CD8-positive, alpha-beta memory T cell (primary cell): ENCODE measurements at places on chromosomes 7 and 10.

- H3K36me3 ChIP-seq: no peaks in the 10 kb centered on the region
- H3K4me3 ChIP-seq: no peak overlapping the region
- DNase-seq: no peak
Measured at GRCh38 chr10:87761892-87762291, 56.1 kb downstream of the ATAD1 start.

DNA sequence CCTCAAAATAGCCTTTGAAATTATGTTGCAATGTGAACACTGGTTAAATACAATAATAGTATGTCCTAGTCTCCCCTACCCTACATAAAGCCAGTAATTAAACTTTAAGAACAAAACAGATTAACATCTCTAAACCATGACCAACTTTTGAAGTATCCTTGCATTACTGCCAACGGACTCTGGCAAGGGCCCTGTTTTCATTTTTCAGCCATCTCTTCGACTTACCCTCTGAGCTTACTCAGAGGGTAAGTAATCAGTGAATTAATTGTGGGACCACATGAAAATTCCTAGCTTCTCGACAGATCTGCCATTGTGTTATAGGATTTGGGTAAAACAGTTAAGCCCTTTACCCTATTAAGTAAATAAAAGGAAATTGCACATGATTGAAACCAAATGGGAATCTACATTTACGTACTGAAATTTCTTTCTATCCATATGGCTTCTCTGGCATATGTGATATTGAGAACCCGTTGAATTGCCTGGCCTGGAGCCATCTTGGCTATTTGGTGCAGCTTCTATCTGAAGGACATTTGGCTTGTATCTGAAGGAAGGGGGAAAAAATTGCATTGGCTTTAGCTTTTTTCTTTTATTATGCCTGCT lies 39.6 kb downstream of the DYNC1I1 start:
- no peak overlapping the region for H3K27ac ChIP-seq
- H3K36me3 ChIP-seq: no peaks in the 10 kb centered on the region
- no peaks in the 10 kb centered on the region for H3K4me1 ChIP-seq

DNA sequence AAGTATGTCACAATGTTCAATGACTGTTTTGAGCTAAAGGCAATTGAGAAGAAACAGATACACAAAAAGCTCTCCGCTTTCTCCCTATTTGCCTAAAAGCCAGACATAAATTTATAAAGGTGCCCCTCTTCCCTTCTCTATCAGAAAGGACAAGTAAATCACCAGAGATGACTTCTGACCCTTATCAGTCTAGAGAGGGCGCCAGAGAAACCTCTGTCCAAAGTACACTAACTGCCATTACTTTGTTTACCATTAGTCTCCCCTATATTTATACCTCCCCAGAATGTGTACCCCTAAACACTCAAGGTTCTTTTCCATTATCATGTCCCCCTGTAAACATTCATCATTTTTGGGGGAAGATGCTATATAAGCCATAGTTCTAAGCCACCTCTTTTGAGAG lies 49.3 kb downstream of the TPK1 start:
- no peaks in the 10 kb centered on the region for H3K4me1 ChIP-seq
- H3K4me3 ChIP-seq: no peak overlapping the region
- H3K27ac ChIP-seq: no peak overlapping the region

GRCh38 chr7:44106311-44107065 lies 2.3 kb downstream of the AEBP1 start:
- H3K36me3 ChIP-seq: no peaks in the 10 kb centered on the region
- peaks cover 11% of the 10 kb centered on the region for H3K4me1 ChIP-seq
- DNase-seq: no peak
- H3K27me3 ChIP-seq: peaks cover 3% of the 10 kb centered on the region

DNA sequence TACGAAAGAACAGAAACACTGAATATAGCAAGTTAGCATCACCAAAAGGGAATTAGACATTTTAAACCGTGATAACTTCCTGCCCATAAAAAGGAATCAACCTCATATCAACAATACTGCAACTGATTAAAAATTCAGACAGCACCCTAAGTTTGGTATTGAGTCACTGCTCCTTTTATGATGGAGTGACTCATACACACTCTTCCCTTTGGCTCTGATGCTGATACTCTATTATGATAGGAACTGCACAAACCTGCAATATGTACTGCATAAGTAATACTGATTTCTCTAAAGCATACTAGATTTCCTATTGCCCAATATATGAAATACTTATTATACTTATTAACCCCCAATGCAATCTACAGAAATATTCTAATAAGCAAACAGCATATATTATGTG lies 118.7 kb downstream of the PARD3 start:
- no peaks in the 10 kb centered on the region for H3K4me1 ChIP-seq
- no peak for DNase-seq
- no peak overlapping the region for H3K4me3 ChIP-seq
- no peaks in the 10 kb centered on the region for H3K36me3 ChIP-seq

- no peak overlapping the region for H3K27ac ChIP-seq
- DNase-seq: no peak
- H3K27me3 ChIP-seq: no peaks in the 10 kb centered on the region
- no peaks in the 10 kb centered on the region for H3K36me3 ChIP-seq
- H3K4me1 ChIP-seq: peaks cover 15% of the 10 kb centered on the region
- no peak overlapping the region for H3K4me3 ChIP-seq
Measured at GRCh38 chr10:458421-458851, 231.0 kb downstream of the DIP2C start.

GRCh38 chr7:24786941-24787340 lies 29.7 kb upstream of the GSDME start:
- no peak overlapping the region for H3K27ac ChIP-seq
- no peaks in the 10 kb centered on the region for H3K27me3 ChIP-seq
- H3K4me3 ChIP-seq: no peak overlapping the region
- no peaks in the 10 kb centered on the region for H3K4me1 ChIP-seq
- H3K36me3 ChIP-seq: no peaks in the 10 kb centered on the region
- DNase-seq: no peak

DNA sequence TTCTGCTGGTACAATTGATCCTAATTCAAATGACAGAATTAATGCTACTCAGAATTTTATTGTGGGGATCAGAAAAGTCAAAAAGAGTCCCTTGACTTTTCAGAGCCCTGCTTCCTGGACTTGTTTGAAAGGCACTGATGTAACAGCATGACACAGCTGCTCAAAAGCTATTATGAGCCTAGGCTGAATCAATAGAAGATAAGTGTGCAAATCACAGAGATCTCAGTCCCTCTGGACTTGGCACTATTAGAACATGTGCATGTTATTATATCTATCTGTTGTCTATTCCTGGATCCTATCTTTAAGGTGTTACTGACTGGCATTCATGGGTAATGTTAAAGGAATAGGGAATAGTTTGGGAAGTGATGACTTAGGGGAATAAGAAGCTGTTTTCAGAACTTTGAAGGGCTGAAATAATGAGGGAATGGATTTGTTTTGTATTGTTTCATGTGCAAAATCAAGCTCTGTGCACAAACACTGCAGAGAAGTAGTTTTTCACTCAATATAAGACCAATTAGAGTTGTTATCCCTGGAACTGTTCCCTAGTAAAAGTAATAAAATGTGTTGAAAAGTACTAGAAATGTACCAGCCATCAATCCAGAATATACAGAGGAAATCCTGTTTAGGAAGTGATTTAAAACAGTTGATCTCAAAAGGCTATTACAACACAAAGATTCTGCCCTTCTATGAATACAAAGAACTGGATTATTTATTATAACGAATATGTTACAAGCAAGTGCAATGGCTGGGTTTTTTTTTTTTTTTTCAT lies 814.9 kb upstream of the C7orf33 start:
- H3K36me3 ChIP-seq: no peaks in the 10 kb centered on the region
- H3K27ac ChIP-seq: no peak overlapping the region
- H3K4me3 ChIP-seq: no peak overlapping the region
- no peak for DNase-seq
- H3K27me3 ChIP-seq: no peaks in the 10 kb centered on the region

DNA sequence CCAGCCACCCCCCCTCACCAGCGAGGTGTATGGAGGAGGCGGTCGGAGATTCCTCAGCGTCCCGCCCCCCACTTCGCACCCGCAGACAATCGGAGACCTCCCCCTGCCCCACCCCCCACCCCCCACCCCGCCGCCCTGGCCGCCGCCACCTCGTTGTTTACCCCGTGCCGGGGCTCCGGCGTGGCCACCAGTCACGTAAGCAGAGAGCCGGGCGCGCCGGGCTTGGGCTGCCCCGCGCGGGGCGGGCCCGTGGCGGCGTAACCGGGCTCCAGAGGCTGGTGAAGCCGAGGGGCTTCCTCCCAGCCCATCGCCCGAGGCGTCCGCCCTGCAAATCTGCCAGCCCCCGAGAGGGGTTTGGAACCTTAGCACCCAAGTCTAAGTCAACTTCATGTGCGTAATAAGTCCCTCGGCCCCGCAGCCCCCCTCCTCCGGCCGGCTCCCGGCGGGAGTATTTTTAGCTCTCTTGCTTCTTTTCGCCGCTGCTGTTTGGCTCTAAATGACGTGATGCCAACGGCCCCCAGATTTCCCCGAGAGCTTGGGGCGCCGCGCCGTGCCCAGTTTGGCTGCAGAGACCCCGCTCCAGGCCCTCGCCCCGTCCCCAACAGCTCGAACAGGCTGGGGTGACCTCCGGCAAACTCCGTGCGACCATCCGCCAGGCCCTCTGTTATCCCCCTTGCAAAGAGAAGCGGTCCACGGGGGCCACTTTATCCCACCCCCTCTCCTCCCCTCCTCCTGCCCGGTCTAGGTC lies 2.7 kb downstream of the MXI1 start:
- no peak for DNase-seq
- no peaks in the 10 kb centered on the region for H3K36me3 ChIP-seq
- H3K27me3 ChIP-seq: peaks cover 5% of the 10 kb centered on the region
- H3K27ac ChIP-seq: peak overlapping the region; percentile 93
- H3K4me1 ChIP-seq: peaks cover 44% of the 10 kb centered on the region

- H3K27ac ChIP-seq: no peak overlapping the region
- DNase-seq: no peak
- H3K4me3 ChIP-seq: no peak overlapping the region
- no peaks in the 10 kb centered on the region for H3K36me3 ChIP-seq
- no peaks in the 10 kb centered on the region for H3K27me3 ChIP-seq
Measured at GRCh38 chr10:52665821-52666220, 106.8 kb downstream of the MBL2 start.

DNA sequence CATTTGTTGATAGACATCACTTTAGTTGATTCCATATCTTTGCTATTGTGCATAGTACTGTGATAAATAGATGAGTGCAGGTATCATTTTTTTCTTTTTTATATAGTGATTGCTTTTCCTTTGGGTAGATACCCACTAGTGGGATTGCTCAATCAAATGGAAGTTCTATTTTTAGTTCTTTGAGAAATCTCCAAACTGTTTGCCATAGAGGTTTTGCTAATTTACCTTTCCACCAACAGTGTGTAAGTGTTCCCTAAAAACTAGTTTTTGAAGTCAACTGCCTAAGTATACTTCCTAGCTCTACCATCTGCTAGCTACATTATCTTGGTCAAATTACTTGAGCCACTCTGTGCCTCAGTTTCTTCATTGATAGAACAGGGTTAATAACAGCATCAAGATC lies 31.5 kb upstream of the RSBN1L start:
- no peak overlapping the region for H3K4me3 ChIP-seq
- DNase-seq: no peak
- no peaks in the 10 kb centered on the region for H3K36me3 ChIP-seq
- no peak overlapping the region for H3K27ac ChIP-seq

DNA sequence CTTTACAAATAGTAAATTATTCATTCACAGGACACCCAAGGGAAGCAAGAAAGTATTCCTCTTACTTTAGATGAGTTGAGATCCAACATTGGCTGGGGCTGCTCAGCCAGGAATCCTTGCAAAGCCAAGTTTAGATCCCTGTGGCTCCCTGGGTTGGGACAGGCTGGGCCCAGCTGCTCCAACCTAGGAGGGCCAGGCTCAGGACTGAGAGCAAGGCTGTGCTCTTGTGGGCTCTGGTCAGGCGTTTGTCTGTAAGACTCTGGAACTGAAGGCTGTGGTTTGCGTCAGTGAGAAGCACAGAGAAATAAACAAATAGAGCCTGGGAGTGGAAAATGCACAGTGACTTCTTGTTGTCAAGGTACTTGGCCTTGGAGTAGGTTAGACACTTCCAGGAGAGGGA lies 53.2 kb upstream of the TMEM273 start:
- no peak overlapping the region for H3K27ac ChIP-seq
- no peaks in the 10 kb centered on the region for H3K27me3 ChIP-seq
- H3K4me3 ChIP-seq: no peak overlapping the region
- H3K36me3 ChIP-seq: no peaks in the 10 kb centered on the region

- no peak for DNase-seq
- H3K27me3 ChIP-seq: no peaks in the 10 kb centered on the region
- peaks cover 30% of the 10 kb centered on the region for H3K4me1 ChIP-seq
- H3K36me3 ChIP-seq: no peaks in the 10 kb centered on the region
- H3K27ac ChIP-seq: no peak overlapping the region
Measured at GRCh38 chr7:92625617-92626016, 35.4 kb upstream of the FAM133B start.

GRCh38 chr7:3957472-3958108 lies 656.5 kb downstream of the SDK1 start:
- H3K27me3 ChIP-seq: no peaks in the 10 kb centered on the region

GRCh38 chr10:7085913-7086589 lies 324.8 kb downstream of the SFMBT2 start:
- no peak for DNase-seq
- no peak overlapping the region for H3K27ac ChIP-seq
- no peak overlapping the region for H3K4me3 ChIP-seq
- H3K4me1 ChIP-seq: no peaks in the 10 kb centered on the region

- H3K4me3 ChIP-seq: no peak overlapping the region
- H3K36me3 ChIP-seq: no peaks in the 10 kb centered on the region
- no peak for DNase-seq
- H3K27ac ChIP-seq: no peak overlapping the region
- no peaks in the 10 kb centered on the region for H3K27me3 ChIP-seq
Measured at GRCh38 chr10:51257511-51258248, 183.4 kb downstream of the PRKG1 start.

GRCh38 chr10:102814873-102815661 lies 22.1 kb downstream of the CYP17A1 start:
- peaks cover 8% of the 10 kb centered on the region for H3K4me1 ChIP-seq
- H3K27ac ChIP-seq: no peak overlapping the region
- no peaks in the 10 kb centered on the region for H3K27me3 ChIP-seq
- peaks cover 14% of the 10 kb centered on the region for H3K36me3 ChIP-seq
- H3K4me3 ChIP-seq: no peak overlapping the region
